ENCODE measurements at places on chromosomes 2 and 18. TPM values are rescaled to one million over a fixed set of nuclear protein-coding genes. Genes with fewer than 3 reads are reported as not detected.

The SERPINB12 gene
- polyA plus RNA-seq: 0.90 TPM

The DNAH6 gene
- polyA plus RNA-seq: 0.29 TPM

- no peak for DNase-seq
Measured at GRCh38 chr2:212728717-212729116, 190.1 kb upstream of the ERBB4 start.

DNA sequence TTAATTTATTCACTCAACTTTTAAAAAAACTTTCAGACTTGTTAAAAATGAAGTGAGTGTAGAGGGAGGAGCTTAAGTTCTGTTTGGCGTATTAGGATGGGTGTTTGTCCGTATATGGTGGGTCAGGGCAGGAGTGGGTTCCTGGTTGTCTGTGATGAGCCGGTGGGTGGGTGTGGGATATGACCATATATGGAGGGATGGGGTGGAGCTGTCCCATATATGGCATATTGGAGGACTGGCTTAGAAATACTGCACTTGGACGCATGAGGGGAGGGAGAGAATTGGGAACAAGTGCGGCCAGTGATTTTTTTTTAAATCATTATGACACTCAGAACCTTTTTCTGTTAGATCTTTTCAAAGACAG, 1.5 kb downstream of the KDM3A start:
- peak; percentile 94 for DNase-seq

DNA sequence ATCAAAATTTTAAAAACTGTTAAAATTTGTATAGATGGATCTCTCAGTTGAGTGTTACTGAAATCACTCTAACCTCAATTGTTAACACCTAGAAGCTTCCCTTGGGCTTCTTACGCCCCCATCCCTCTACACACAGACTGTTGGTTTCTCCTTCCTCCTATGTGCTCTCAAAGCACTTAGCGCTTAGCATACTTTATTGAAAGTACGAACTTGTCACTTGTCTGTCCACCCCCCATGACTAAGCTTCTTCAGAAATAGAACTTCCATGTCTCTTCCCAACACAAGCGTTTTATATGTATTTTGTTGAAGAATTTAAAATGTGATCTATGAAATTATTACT, 441 bp downstream of the MPHOSPH10 start:
- DNase-seq: no peak

DNA sequence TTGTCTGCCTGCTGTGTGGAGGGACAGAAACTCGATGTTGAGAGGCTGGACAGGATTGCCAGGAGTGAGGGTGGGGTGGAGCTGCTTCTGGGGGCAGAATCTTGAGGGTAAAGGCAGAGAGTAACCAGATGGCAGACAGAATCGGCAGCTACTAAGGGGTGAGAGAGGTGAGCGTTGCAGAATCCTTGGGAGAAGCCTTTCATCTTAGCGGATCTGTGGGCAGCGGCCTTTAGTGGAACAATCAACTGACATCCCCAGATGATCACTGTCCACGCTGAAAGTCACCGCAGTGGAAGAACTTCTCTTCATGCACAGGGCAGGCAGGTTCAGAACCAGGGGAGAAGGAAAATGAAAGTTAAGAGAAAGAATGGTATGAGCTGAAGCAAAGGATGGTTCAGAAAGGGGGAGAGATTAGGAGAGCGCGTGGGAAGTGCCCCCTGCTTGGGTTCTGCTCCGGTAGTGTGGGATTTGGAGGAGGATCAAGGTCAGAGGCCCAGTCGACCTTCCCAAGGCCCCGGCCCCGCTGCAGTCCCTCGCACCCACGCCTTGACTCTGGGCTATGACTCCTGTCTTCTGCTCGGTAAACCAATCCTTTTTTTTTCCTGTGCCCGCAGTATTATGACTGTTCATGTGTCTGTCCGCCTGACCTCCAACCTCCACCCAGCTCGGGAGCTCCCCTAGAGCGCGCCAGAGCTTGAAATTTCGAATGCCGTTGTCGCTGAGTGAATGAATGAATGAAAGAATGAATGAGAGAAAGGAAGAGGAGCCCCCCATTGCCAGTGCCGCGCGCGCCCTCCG, 584 bp downstream of the BOLA3 start:
- no peak for DNase-seq

DNA sequence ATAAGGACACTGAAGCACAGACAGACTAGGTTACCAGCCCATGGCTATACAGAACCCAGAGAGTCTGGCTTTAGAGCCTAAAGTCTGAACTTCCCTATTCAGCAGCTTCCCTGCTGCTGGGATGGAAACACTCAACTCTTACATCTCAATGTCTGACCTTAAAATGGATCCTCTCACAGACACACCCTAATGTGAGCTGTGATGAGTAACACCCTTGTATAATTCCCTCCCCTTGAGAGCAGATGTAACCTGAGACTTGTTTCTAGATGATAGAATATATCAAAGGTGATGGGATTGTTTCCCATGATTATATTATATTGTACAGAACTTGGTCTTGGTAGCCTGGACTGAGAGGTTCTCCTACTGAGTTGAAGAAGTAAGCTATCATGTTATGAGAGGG, 577.1 kb upstream of the KLHL29 start:
- DNase-seq: no peak

GRCh38 chr18:28559511-28559910, 382.6 kb upstream of the CDH2 start:
- DNase-seq: no peak

Data from muscle of back (tissue), 13 donors.